ENCODE measurements at places on chromosomes 7 and 10. TPM values are rescaled to one million over a fixed set of nuclear protein-coding genes. Genes with fewer than 3 reads are reported as not detected.

The TRDMT1 gene
- 25.9 TPM for total RNA-seq

DNA sequence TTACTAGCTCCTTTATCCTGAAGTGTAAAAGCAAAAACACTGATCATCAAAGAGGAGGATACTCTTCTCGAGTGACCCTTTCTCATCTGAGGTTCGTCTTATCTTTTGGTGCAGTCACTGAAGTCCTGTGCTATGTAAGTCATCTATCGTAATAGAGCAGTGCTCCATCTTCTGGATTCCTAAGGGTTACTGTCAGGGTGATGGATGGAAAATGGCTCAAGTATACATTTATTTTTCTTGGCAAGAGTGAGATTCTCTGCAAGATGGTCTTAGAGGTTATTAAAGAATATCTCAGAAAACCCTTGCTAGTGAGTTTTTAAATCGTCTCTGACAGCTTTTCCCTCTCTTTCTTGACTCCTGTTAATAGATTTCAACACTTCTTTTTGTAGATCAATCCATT lies 12.4 kb downstream of the PRKG1 start:
- no peaks in the 10 kb centered on the region for H3K27me3 ChIP-seq
- no peaks in the 10 kb centered on the region for H3K4me1 ChIP-seq
- H3K4me3 ChIP-seq: no peak overlapping the region
- no peak overlapping the region for H3K27ac ChIP-seq
- no peaks in the 10 kb centered on the region for H3K36me3 ChIP-seq

DNA sequence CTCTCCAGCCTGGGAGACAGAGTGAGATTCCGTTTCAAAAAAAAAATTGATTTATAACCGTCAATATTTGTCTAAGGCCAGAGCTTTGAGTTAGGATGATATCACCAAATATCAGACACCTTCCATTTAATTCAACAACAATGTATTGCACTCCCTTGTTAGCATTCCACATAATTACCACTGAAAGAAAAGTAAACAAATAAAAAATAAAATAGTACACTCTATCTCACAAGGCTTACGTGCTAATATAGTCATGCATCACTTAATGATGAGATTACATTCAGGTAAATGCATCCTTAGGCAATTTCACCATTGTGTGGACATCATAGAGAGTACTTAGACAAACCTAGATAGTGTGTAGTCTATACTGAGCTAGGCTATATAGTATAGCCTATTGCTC lies 127.6 kb upstream of the RHOBTB1 start:
- DNase-seq: no peak
- no peaks in the 10 kb centered on the region for H3K36me3 ChIP-seq
- peaks cover 5% of the 10 kb centered on the region for H3K4me1 ChIP-seq
- H3K27ac ChIP-seq: no peak overlapping the region
- no peaks in the 10 kb centered on the region for H3K27me3 ChIP-seq

DNA sequence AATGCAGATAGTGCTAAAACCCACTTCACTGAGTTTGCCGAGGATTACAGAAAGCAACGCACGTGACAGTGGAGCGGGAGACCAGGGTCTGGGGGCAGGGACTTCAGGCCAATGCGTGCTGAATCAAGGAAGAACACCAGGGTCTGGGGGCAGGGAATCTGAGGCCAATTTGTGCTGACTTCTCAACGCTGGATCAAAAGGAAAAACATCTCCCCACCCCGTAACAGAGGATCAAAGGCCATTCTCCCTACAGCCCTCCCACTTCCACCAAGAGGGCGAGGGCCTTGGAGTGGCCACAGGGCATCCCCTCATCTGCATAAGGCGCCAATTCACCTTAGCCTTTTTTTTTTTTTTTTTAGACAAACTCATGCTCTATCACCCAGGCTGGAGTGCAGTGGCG lies 22.3 kb upstream of the BNIP3 start:
- no peaks in the 10 kb centered on the region for H3K36me3 ChIP-seq
- H3K27me3 ChIP-seq: no peaks in the 10 kb centered on the region
- no peak for DNase-seq
- no peaks in the 10 kb centered on the region for H3K4me1 ChIP-seq

GRCh38 chr7:122006687-122007086 lies 133.7 kb downstream of the PTPRZ1 start:
- no peak overlapping the region for H3K27ac ChIP-seq
- no peaks in the 10 kb centered on the region for H3K4me1 ChIP-seq
- no peak overlapping the region for H3K4me3 ChIP-seq
- H3K27me3 ChIP-seq: no peaks in the 10 kb centered on the region

DNA sequence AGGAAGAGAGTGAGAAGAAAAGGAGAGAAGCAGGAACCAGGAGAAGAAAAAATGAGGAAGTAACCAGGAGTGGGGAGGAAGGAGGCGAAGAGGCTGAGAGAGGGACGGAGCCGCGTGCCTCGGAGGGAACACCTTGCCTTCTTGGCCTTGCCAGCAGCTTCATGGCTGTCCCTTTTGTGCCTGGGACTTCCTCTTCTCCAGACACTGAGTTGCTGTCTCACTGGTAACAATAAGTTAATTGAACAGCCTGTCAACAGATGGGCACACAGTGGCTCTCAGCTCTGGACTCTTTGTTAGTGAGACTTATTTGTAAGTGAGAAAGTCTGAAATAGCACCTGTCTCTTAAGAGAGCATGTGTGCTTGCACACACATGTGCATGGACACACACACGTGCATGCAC lies 83.2 kb downstream of the GATA3 start:
- H3K27ac ChIP-seq: no peak overlapping the region
- H3K36me3 ChIP-seq: no peaks in the 10 kb centered on the region
- H3K27me3 ChIP-seq: peaks cover 4% of the 10 kb centered on the region
- H3K4me1 ChIP-seq: no peaks in the 10 kb centered on the region
- no peak for DNase-seq
- H3K4me3 ChIP-seq: no peak overlapping the region

Data from lung (tissue), 17 donors.